ENCODE measurements at places on chromosomes 2 and 18.

- DNase-seq, result no peak
Measured at GRCh38 chr2:240501531-240501991, 56.2 kb downstream of the ANKMY1 start.

DNA sequence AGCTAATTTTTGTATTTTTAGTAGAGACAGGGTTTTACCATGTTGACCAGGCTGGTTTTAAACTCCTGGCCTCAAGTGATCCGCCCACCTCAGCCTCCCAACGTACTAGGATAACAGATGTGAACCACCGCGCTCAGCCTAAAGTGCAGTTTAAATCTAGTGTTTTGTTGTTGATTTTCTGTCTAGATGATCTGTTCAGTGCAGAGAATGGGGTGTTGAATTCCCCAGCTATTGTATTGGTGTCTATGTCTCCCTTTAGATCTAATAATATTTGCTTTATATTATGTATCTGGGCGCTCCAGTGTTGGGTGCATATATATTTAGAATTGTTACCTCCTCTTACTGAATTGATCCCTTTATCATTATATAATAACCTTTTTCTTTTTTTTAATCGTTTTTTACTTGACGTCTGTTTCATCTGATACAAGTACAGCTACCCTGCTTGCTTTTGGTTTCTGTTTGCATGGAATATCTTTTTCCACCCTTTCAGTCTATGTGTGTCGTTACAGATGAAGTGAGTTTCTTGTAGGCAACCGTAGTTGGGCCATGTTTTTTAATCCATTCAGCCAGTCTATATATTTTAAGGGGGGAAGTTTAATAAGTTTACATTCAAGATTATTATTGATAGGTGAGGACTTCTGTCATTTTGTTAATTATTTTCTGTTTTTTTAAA is 34.3 kb downstream of the GALM start:
- no peak for DNase-seq

- no peak for DNase-seq
Measured at GRCh38 chr18:40163254-40163653, 1791.8 kb upstream of the PIK3C3 start.

DNA sequence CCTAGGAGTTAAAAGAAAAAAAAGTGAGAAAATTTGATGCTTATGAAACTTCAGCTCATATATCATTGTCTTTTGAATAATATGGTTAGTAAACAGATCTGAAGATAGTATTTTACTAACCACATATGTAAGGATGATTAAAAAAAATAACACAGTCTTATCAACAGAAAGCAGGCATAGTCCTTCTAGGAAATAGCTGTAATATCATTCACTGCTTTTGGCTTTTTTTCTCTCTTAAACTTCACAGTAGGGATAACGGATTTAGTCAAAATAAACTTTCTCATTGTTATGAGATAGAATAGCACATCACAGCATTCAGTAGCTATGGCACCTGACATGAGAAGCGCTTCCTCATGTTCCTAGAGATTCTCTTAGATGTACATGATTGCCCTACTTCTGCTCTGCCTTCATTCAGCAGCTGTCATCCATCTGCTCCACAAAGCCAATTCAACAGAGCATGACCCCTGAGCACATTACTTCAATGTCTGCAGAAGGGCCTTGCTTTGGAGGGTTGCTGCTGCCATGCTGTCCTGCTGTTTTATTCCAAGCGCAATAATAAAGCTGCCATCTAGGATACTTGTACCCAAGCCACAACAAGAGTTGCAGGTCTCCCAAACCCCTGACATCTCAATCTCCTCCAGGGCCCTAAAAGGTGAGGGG is 67.0 kb downstream of the TTC21B start:
- no peak for DNase-seq

DNA sequence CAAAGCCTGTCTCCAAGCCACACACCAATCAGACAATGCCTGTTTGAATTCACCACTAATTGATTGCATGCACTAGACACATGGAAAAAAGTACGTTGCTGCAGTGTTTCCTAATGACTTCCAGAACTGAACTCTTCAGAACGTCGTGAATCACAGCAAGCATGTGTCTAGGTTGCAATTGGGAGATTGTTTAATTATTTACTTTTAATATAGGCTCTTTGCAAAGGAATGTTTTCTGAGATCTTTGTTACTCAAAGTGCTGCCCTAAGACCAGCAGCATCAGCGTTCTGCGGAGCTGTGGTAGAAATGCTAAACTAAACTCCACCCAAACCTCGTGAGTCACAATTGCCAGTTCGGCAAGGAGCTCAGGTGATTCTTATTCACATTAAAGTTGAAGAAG is 52.7 kb upstream of the CCDC68 start:
- DNase-seq, result no peak

All from cardiac septum (tissue), 1 donor.